Left ventricle myocardium inferior (tissue), 1 donor: ENCODE measurements at places on chromosomes 3 and 15. TPM values are rescaled to one million over a fixed set of nuclear protein-coding genes. Genes with fewer than 3 reads are reported as not detected.

Gene MUSTN1
- 32.7 TPM for total RNA-seq

Gene CLRN1
- not detected for total RNA-seq

Gene SPCS1
- total RNA-seq, result 85.8 TPM

Gene EPHB3
- 5.0 TPM for total RNA-seq

Gene PPM1L
- 51.1 TPM for total RNA-seq

Gene SKOR1
- 0.22 TPM for total RNA-seq

Gene WDR72
- not detected for total RNA-seq

Gene MCTP2
- total RNA-seq, result 1.0 TPM

Gene ADPRH
- 9.8 TPM for total RNA-seq

Gene B3GNT5
- 2.1 TPM for total RNA-seq

Gene RTP3
- total RNA-seq, result not detected

Gene GPR171
- not detected for total RNA-seq

Gene CEMIP
- 0.44 TPM for total RNA-seq
